ENCODE measurements at places on chromosomes 6 and 20. TPM values are rescaled to one million over a fixed set of nuclear protein-coding genes. Genes with fewer than 3 reads are reported as not detected.

RAB44 gene
- polyA plus RNA-seq, result 0.03 TPM

DNA sequence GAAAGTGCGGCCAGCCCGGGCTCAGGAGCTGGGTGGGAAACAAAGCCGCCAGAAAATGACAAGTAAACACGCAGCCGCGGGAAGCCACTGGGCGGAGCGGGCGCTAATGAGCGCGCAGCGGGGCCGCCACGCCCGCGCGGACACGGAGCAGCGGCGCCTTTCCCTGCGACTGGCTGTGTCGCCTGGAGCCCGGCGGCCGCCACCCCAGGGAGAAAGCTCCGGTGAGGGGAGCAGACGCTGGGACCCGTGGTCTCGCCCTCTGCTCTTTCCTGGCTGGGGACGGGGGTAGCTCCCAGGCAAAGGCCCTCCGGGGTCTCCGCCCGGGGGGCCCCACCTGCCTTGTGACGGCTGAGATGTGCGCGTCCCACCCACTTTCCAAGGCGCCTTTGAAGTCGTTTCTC lies 54.9 kb downstream of the PRR18 start:
- no peak for DNase-seq

- no peak for DNase-seq
These were observed 622.3 kb upstream of the IMPG1 start for GRCh38 chr6:76694795-76695194.

UBR2 gene
- polyA plus RNA-seq, result 17.9 TPM

- DNase-seq, result peak; percentile 59
These were observed 25.2 kb downstream of the RFPL4B start for GRCh38 chr6:112372226-112372806.

SALL4 gene
- 0.32 TPM for polyA plus RNA-seq

DNA sequence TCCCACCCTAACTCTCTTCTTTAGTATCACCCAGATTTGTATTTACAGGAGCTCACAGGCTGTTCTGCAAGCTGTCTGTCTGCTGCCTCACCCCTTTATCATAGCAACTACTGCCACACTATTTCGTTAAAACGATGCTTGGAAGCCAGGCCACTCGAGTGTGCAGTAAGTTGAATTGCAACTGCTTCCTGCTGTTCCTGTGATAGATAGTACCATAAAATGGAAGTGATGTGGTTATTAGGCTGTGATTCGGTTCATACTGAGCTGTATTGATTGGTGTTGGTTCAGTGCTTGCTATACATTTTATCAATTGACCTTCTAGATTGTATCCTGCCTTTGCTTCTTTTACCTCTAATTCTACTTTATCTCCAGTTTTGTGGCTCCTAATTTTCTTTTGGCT lies 325.4 kb downstream of the RNF144B start:
- no peak for DNase-seq

- DNase-seq, result no peak
These were observed 52.7 kb downstream of the LYRM4 start for GRCh38 chr6:5208057-5208456.

- DNase-seq, result no peak
These were observed 1.0 kb downstream of the GINM1 start for GRCh38 chr6:149567194-149567586.

ADGRG6 gene
- polyA plus RNA-seq, result 67.2 TPM

ZNF311 gene
- 0.61 TPM for polyA plus RNA-seq

- no peak for DNase-seq
These were observed 9.1 kb upstream of the RNF182 start for GRCh38 chr6:13915561-13916229.

- DNase-seq, result no peak
These were observed 186.7 kb upstream of the PDE10A start for GRCh38 chr6:165849534-165850430.

DNA sequence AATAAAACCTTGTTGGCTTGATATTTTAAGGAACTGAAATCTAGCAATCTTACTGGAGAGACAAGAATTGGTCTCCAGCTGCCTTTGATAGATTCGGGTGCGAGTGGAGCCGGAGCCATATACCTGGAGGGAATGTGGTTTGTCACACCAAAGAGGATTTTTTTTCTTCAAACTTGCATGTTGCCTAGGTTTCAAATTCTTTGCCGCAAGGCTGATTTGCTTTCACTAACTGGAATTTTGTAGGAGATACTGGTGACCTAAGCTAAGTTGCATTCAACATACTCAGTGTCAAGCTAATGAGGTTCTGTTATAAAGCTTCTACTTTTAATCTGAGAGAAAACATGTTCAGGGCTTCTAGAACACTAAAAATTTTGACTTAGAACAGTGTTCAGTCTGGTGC lies 39.7 kb upstream of the ASIP start:
- DNase-seq, result no peak

DNA sequence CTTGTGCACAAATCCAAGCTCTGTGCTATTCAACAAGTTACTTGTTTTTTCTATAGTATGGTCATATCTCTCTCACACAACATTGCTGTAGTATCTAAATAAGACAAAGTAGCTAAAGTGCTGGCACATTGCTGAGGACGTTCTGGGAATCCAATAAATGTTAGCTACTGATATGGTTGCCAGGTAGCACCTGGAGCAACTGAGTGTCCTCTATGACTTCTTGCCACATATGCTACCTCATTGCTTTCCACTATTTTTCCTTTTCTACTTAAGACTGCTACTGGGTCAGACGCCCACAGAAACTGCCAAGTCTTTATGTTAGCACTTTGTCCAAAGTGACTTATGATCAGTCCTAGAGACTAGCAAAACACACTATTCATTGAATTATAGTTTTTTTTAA lies 85.3 kb downstream of the SYCP2 start:
- no peak for DNase-seq

DNA sequence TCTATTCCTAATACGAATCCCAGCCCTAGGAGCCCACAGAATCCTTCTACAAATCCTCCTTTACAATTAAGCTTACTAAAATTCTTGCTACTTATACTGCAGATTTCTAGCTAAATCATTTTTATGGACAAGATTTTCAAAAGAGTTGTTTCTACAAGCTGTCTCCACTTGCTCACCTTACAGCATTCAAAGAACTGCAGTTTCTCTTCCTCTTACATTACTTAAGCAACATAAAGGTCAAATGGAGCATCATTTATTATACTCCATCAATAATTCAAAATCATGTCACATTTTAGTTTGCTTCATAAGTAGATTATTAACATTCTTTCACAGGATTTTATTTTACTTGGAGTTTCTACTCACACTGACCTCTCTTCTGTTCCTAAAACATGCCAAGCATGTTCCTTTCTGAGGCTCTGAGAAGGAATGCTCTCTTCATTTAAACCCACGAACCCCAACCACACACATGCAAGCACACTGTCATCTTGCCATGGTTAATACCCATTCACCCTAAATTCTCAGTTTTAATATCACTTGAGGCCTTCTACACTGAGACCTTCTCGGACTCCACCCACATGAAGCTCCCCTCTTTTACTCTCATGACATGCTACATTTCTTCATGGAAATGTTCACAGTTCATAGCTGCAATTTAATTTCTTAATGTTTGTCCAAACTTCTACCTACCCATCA lies 388.2 kb downstream of the TBC1D32 start:
- DNase-seq, result no peak

GRCh38 chr6:113488061-113488460 lies 369.1 kb upstream of the MARCKS start:
- DNase-seq, result no peak

MAFB gene
- polyA plus RNA-seq, result 0.40 TPM

DNA sequence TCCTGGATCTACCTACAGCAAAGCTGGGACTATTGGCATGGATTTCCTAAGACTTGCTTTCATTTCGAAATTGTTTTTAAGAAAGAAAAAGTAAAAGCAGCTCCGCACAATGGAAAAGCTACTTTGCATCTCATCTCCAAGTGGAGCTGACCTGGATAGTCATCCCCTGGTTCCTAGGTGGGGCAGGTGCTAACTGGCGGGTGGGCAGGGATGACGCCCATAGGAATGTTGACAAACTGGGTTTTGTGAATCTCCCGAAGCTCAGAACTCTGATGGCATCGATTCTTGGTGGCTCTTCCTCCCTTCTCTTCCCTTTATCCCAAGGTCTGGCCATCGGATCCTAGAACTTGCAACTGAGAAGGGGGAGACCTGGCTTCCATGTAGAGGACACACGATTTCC lies 12.4 kb upstream of the EZR start:
- DNase-seq, result no peak

ZSWIM3 gene
- 3.4 TPM for polyA plus RNA-seq

- DNase-seq, result peak; percentile 77
These were observed 198.6 kb upstream of the SIM1 start for GRCh38 chr6:100663219-100663863.

GRCh38 chr6:5208471-5208971 lies 52.2 kb downstream of the LYRM4 start:
- peak; percentile 5 for DNase-seq

DNA sequence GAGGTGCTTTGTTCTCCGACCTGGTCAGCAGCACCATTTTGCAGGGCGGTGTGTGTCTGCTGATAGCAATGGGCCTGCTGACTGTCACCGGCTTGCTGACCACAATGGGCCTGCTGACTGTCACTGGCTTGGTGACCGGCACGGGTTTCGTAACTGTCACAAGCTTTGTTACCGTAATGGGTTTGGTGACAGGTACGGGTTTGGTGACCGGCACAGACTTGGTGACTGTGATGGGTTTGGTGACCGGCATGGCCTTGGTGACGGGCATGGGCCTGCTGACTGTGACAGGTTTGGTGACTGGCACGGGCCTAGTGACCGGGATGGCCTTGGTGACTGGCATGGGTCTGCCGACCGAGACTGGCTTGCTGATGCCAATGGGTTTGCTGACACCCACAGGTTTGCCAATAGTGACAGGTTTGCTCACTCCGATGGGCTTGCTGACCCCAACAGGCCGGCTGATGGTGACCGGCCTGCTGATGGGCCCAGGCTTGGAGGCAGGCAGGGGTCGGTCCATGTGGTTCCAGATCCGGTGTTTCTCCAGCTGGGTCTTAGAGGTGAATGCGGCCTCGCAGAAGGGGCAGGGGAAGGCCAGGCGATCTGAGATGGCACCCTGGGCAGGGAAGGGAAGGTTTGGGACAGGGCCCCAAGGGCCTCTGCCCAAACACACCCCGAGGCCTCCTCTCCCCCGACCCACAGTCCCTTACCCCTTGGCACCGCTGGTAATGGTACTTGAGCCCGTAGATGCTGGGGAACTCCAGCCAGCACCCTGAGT lies 3.4 kb downstream of the ZNF512B start:
- no peak for DNase-seq

GRCh38 chr6:117540670-117541069 lies 58.2 kb downstream of the DCBLD1 start:
- peak; percentile 39 for DNase-seq

GRCh38 chr6:92023410-92023966 lies 1395.9 kb downstream of the EPHA7 start:
- DNase-seq, result no peak

SGK2 gene
- 0.05 TPM for polyA plus RNA-seq

UCKL1 gene
- 16.7 TPM for polyA plus RNA-seq

- DNase-seq, result no peak
These were observed 107.3 kb downstream of the IRF4 start for GRCh38 chr6:498795-499231.

PBOV1 gene
- not detected for polyA plus RNA-seq

MATN4 gene
- polyA plus RNA-seq, result 0.02 TPM

HS3ST5 gene
- 0.02 TPM for polyA plus RNA-seq

LY86 gene
- not detected for polyA plus RNA-seq

- no peak for DNase-seq
These were observed 33.8 kb upstream of the LRRC1 start for GRCh38 chr6:53761036-53761435.

DNA sequence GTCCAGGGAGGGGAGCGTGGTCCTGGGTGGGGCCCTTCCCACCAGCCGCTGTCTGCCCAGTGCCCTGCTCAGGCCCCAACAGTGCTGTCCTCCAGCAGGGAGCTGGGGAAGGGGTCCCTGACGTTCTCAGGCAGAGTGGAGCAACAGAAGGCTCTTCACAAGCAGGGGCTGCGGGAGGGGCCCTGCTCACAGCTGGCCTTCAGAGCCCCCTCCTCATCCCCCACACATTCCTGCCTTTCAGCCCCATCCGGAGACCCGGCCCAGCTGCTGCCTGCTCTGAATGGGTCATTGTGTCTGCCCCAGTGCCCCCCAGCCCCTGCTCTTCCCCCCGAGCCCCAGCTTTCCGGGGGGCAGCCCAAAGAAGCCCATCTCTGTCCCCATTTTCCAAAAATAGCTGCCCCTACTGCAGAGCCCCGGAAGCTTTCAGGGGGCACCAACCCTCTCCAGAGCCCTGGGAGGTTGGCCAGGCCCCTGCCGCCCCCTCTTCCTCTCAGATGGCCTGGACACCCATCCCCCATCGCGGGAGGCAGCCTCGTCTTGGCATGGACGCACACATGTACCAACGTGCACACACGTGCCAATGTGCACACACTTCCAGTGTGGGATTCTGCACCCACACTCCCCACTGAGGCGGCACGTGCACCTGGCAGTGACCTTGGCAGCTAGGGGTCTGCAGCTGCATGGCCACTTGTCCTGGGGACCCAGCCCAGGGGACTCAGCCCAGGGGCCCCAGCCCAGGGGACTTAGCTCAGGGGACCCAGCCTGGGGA lies 3.7 kb downstream of the COL20A1 start:
- DNase-seq, result no peak

- peak; percentile 86 for DNase-seq
These were observed 80.3 kb downstream of the BACH2 start for GRCh38 chr6:90216072-90216977.

DNA sequence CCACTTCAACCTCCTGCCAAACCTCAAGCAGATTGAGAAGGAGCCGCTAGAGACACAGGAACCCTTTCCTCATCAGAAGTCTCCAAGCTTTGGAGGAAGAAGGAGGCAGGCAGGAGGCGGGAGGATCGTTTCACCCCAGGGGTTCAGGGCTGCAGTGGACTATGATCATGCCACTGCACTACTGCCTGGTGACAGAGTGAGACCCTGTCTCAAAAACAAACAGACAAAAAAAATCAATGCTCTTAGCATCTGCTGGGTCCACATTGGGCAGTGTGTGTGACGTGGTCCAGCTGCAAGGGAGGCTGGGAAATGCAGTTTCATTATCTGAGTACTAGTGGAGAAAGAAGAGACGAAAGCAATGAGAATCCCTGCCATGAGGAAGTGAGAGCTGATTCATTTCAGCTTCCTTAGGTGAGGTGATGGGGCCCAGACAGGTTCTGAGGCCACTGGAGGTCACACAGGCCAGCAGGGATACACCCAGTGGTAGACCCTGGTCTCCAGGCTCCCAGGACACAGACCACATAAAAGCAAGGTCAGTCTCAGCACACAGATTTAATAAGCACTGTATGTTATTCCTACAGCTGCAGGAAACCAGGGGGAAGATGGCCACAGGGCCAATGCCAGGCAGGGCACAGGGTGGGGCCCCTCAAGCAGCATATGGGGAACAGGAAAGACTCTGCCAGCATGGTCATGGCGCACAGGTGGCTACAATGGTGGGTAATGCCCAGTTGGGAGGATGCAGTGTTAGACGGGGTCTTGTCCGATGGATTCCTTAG lies 4.3 kb downstream of the GFRA4 start:
- no peak for DNase-seq

GRCh38 chr20:62470001-62470400 lies 5.8 kb downstream of the GATA5 start:
- DNase-seq, result no peak
